ENCODE measurements at places on chromosomes 1 and 21. TPM values are rescaled to one million over a fixed set of nuclear protein-coding genes. Genes with fewer than 3 reads are reported as not detected.
A peak's percentile ranks its signal among the peaks of the same experiment; 100 is the strongest.

- DNase-seq = no peak
Observed at GRCh38 chr1:9340864-9341263, 48.2 kb downstream of the SPSB1 start.

GRCh38 chr1:223700942-223701637 is 11.2 kb upstream of the CAPN2 start:
- peak; percentile 39 for DNase-seq

DNA sequence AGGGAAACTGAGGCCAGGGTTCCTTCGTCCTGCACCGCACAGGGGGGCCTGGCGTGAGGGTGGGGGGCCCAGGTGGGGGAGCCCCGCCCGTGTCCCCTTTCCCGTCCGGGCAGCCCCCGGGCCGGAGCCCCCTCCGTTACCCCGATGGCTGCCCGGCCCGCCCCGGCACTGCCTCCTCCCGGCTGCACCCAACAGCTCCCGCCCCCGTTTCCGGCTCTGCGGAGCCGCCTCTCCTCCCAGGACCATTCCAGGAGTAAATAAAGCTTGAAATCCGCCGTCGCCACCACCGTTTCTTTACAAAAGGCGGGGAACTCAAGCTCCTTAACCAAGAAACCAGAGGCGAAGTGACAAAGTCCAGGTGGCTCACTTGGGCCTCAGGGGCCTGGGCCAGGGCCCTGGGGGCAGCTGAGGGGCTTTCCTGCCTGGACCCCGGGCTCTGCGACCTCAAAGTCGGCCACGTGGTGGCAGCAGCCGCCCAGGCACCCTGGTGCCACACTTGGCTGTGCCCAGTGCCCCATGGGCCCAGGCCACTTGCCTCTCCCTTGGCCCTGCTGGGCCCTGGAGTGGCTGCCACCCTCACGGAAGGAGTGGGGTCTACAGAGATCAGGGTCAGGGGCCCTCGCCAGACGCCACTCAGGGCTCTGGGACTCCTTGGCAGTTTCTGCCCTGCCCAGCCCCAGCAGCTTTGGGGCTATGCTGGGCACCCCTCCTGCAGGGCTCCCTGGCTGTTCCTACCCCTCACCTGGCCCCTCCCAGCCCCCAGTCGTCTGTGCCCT is 514 bp upstream of the FAAP20 start:
- peak; percentile 99 for DNase-seq

GRCh38 chr1:47646676-47647075 is 208.8 kb downstream of the FOXD2 start:
- DNase-seq = no peak

DNA sequence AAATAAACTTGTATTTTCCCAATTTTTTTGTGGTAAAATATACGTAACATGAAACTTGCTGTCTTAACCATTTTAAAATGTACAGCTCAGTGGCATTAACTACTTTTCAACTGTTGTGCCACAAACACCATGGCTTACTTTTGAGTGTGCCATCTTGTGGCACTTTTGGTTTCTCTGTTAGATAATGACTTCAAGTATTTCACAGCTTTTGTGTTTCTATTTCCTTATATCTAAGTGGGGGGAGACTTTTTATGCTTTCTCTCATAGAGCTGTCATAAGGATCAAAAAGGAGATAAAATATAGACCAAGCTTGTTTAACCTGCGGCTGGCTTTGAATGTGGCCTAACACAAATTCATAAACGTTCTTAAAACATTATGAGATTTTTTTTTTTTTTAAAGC is 44.3 kb downstream of the CDC14A start:
- no peak for DNase-seq

GRCh38 chr1:10657088-10657847 is 139.2 kb downstream of the CASZ1 start:
- peak; percentile 74 for DNase-seq

The LMX1A gene
- 0.59 TPM for total RNA-seq

The ZNF697 gene
- total RNA-seq = 17.3 TPM

DNA sequence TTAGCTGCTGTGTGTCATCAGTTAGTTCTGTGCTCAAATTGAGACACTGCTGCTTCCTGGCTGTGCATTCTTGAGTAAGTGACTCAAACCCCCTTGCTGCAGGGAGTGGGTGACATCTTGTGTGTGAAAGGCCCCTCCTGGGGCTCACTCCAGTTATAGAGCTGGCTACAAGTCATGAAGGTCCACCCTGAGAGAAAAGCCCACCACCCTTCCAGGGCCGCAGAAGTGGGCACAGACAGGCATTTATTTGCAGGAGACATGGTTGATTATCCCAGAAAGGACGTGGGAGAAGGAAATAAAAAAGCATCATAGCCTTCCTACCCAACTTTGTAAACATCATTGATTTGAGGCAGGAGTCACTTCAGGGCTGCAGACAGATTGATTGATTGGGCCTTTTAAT is 550.6 kb downstream of the MATN1 start:
- DNase-seq = no peak

The GBP1 gene
- total RNA-seq = not detected

- DNase-seq = no peak
Observed at GRCh38 chr21:36214561-36214960, 57.9 kb downstream of the DOP1B start.

The FAM131C gene
- total RNA-seq = 0.26 TPM

The INAVA gene
- total RNA-seq = 44.5 TPM

- DNase-seq = no peak
Observed at GRCh38 chr1:71106658-71107322, 26.0 kb upstream of the ZRANB2 start.

DNA sequence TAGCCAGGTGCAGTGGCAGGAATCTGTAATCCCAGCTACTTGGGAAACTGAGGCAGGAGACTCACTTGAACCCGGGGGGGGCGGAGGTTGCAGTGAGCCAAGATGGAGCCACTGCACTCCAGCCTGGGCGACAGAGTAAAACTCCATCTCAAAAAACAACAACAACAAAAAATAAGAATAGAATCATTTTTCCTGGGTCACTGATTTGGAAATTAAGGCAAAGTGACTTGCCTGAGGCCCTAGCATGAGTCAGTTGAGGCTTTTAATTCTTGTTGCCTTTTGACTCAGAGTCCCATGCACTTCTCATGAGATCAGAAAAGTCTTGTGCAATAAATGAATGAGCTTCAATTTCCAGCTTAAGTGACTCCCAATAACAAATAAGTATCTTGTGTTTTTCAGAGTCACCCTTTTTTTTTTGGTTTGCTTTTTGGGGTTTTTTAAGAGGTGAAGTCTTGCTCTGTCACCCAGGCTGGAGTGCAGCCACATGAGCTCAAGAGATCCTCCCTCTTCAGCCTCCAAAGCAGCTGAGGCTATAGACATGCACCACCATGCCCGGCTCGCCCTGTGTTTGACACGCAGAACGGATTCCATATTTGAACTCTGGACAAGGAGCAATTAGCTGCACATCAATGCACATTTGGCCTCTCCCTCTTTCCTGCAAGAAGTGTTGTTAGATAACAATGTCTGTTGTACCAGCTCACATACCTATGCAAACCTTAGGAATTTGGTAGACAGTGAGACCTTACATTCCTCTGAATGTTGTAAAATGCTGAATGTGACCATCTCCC is 3.4 kb upstream of the PLEKHM2 start:
- DNase-seq = no peak

DNA sequence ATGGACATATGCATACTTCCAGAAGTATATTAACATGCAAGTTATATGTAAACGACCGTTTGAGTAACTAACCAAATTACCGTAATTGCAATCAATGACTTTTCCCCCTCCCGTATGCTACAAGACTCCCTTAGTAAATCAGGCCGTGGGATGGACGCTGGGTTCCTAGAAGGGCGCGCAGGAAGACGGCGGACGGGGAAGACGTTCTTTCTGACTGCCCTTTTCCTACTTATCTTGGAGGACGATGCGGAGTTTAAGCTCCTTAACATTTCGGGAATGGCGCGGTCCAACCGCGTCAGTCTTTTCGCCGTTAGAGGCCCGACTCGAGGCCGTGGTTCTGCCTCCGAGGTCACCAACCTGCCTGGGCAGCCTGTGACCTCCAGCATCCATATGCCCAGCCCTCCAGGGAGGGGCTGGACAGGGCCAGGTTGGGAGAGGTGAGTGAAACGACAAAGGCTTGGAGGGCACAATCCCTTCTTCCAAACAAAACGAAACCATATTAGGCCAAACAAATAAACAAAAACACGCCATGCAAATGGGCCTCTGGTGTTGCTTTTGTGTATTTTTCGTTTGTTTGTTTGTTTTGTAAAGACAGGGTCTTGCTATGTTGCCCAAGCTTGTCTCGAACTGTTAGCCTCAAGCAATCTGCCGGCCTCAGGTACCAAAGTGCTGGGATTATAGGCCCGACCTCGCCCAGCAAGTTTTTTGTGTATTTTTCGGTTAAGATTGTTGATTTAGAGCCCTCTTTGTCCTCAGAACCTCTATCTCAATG is 873 bp upstream of the PI4KB start:
- peak; percentile 56 for DNase-seq

- no peak for DNase-seq
Observed at GRCh38 chr21:14995226-14995625, 69.6 kb downstream of the NRIP1 start.

The VWA5B1 gene
- 0.26 TPM for total RNA-seq

DNA sequence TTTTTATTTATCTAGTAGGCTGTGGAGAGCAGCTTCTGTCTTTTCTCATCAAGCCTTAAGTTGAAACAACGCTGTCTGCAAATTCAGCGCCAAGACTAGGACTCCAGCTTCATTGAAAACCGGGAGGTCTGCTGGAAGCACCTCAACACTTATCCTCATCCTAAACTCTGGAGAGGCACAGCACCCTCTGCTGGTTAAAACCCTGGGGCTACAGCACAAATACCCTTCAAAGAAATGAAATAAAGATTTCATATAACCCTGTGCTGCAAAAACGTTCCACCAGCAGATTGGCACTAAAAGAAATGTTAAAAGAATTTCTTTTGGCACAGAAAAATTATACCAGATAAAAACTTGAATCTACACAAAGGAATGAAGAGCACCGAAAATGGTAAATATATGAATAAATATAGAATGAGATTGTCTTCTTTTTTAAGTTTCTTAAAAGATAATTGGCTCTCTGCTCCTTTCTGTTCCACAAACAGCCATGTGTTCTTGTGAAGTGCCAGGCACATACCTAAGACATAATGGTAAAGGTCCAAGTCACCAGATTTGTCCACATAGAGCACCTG is 227.7 kb upstream of the SAMSN1 start:
- peak; percentile 50 for DNase-seq

- no peak for DNase-seq
Observed at GRCh38 chr1:204413170-204413535, 1.5 kb upstream of the PPP1R15B start.

DNA sequence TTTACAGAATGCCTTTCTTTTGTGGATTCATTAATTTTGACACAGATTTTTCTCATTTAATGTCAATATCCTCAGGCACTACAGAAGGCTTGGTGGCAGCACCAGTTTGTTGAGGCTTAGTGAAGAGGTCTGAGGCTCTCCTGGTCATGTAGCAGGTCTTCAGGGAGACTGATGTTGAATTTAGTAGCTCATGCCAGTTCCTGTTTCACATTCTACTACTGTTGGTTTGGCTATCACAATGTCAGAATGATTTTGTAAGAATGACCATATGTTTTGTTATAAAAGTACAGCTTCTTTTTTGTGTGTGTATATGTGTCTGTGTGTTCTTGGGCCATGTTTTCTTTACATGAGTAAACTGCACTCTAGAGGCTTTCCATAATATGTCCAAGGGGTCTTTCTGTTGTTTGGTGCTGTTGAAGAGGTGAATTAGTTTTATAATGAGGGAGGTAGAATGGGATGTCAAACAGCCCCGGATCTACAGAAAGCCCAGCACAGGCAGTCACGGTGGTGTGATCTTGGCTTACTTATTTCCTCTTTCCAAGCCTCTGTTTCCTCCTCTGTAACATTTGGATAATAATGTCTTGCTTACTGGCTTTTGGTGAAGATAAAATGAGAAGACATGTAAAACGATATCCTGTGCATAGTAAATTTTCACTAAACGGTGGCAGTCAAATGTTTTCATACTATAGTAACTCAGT is 32.0 kb downstream of the C1orf21 start:
- no peak for DNase-seq

The REN gene
- not detected for total RNA-seq

The SYCP1 gene
- total RNA-seq = not detected

- no peak for DNase-seq
Observed at GRCh38 chr1:57860931-57861565, 437.2 kb upstream of the DAB1 start.

DNA sequence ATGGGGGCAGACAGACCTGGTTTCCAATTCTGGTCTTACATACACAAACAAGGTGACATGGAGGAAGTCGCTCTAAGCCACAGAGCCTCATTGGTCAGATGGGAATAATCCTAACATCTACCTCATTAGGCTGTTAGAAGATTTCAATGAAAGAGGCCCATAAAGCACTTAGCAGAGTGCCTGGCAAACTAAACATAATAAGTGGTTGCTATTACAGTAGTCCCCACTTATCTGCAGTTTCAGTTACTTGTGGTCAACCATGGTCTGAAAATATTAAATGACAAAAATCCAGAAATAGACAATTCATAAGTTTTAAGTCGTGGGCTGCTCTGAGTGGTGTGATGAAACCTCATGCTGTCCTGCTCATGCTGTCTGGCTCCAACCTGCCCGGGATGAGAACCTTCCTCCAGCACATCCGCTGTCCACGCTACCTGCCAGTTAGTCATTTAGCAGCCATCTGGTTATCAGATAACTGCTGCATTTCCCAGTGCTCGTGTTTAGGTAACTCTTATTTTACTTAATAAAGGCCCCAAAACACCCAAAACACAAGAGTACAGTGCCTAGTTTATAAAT is 112.3 kb downstream of the DDX20 start:
- no peak for DNase-seq

GRCh38 chr1:94153133-94153532 is 32.2 kb upstream of the ABCA4 start:
- no peak for DNase-seq

DNA sequence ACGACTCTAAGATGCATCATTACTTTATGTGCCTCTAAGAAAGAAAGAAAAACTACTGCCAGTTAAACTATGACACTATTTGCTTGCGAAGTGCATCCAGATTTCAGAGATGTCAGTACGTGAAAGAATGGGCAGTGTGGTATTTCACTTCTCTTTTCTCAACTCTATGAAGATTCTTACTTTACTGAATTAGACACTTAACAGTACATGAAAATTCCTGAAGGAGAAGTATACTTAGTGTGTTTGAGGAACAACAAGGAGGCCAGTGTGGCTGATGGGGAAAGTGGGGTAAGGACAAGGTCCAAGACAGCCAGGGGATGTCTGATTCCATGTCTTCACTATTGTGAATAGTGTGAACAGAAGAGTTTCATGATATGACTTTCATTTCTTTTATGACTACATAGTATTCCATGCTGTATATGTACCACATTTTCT is 53.9 kb upstream of the HSD17B7 start:
- DNase-seq = no peak

The ZNF683 gene
- total RNA-seq = not detected

GRCh38 chr1:58116284-58116683 is 430.2 kb downstream of the OMA1 start:
- no peak for DNase-seq

DNA sequence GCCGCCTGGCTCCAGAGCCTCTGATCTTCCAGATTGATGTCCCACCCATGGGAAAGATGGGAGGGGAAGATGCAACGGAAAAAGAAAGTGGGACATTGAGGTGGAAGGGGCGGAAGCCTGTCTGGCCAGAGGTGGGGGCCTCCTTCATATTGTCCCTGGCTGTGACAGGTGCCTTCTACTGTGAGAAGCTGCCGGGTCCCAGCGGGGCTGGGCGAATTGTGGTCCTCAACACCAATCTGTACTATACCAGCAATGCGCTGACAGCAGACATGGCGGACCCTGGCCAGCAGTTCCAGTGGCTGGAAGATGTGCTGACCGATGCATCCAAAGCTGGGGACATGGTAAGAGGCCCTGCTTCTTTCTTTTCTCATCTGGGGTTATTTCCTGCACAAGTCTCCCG is 5.6 kb upstream of the XKR8 start:
- no peak for DNase-seq

The PAX7 gene
- 0.30 TPM for total RNA-seq

- peak; percentile 13 for DNase-seq
Observed at GRCh38 chr1:42933610-42934491, 24.8 kb downstream of the SLC2A1 start.
